ENCODE measurements at places on chromosomes 12 and 14. TPM values are rescaled to one million over a fixed set of nuclear protein-coding genes. Genes with fewer than 3 reads are reported as not detected.

DNA sequence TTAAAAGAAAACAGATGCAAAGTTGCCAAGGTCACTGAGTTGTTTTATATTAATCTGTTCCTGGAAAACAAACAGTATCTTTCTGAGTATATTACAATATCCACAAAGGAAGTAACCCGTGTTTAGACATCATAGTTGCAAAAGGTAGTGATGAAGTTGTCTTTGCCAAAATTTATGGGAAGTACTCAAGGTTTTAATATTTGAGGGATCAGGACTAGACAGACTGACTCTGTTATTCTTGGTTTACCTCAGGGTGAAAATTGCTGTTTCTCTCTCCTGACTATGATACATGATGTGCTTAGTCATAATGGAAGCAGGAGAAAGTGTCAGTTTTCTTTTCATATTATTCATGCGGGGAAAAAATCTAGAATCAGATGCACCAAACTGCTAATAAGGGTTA, 28.3 kb downstream of the TMEM233 start:
- DNase-seq = no peak

Gene KRT85
- not detected for total RNA-seq

DNA sequence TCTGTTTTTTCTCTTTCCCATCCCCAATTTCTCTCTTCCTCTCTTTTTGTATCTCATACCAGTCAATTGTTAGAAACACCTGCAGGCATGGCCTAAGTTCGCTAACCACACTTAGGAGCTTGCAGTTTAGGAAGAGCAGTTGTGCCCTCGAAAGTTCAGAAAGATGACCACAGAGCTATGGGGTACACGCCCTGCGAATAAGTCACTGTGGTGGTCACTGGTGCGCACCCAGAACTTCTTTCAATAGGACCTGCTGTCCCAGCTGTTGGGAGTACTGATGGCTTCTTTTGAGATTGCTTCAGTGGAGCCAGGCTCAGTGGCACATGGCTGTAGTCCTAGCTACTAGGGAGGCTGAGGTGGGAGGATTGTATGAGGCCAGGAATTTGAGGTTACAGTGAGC, 362.8 kb upstream of the TMTC1 start:
- no peak for DNase-seq

DNA sequence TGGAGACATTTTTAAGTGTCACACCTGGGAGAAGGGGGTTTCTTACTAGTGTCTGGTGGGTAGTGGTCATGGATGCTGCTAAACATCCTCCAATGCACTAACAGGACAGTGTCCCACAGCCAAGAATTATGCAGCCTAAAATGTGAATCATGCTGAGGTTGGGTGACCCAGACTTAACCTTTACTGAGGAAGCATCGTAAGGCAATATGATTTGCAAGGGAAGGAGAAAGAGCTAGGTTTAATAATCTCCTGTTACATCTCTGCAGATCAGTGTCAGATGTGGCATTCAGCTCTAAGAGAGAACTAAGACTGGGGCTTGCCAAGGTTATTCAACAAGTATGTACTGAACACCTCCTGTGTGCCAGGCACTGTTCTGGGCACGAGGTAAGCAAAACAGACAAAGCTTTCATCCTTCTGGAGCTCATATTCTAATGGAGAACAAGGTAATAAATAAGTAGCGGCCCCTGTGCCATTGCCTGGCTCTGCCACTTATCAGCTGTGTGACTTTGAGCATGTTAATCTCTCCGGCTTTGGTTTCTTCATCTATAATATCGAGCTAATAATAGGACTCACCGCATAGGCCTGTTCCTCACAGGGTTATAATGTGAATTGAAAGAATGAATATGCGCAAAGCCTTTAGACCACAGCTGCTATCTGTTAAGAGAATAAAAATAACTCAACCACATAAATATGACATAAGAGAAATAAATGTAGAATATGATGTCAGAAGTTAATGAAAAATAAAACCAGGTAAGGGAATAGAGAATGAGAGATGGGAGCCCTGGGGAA, 13.5 kb upstream of the GOLGA5 start:
- DNase-seq = no peak

- DNase-seq = no peak
Measured at GRCh38 chr14:70716958-70717357, 75.2 kb downstream of the TTC9 start.

Measured in psoas muscle (tissue), 8 donors.